Muscle of leg (tissue), 16 donors: ENCODE measurements at places on chromosomes 6 and 20. TPM values are rescaled to one million over a fixed set of nuclear protein-coding genes. Genes with fewer than 3 reads are reported as not detected.

- no peaks in the 10 kb centered on the region for H3K4me1 ChIP-seq
- no peak for DNase-seq
- no peak overlapping the region for H3K27ac ChIP-seq
- H3K36me3 ChIP-seq, result no peaks in the 10 kb centered on the region
Observed at GRCh38 chr6:101799531-101799930, 406.0 kb downstream of the GRIK2 start.

TP53TG5 gene
- not detected for total RNA-seq

- no peak overlapping the region for H3K27ac ChIP-seq
- no peak overlapping the region for H3K4me3 ChIP-seq
- H3K36me3 ChIP-seq, result no peaks in the 10 kb centered on the region
- DNase-seq, result peak; percentile 74
Observed at GRCh38 chr20:39885975-39886649, 802.9 kb downstream of the MAFB start.

- H3K27me3 ChIP-seq, result peaks cover 21% of the 10 kb centered on the region
- H3K27ac ChIP-seq, result no peak overlapping the region
- no peaks in the 10 kb centered on the region for H3K36me3 ChIP-seq
- DNase-seq, result peak; percentile 29
- no peak overlapping the region for H3K4me3 ChIP-seq
Observed at GRCh38 chr6:41318261-41318653, 17.2 kb upstream of the NCR2 start.

- DNase-seq, result no peak
- no peaks in the 10 kb centered on the region for H3K4me1 ChIP-seq
- H3K4me3 ChIP-seq, result no peak overlapping the region
- peaks cover 2% of the 10 kb centered on the region for H3K27me3 ChIP-seq
- no peaks in the 10 kb centered on the region for H3K36me3 ChIP-seq
Observed at GRCh38 chr6:168116438-168116974, 37.5 kb upstream of the FRMD1 start.

TFAP2D gene
- not detected for total RNA-seq

TUBE1 gene
- total RNA-seq, result 22.0 TPM

DNA sequence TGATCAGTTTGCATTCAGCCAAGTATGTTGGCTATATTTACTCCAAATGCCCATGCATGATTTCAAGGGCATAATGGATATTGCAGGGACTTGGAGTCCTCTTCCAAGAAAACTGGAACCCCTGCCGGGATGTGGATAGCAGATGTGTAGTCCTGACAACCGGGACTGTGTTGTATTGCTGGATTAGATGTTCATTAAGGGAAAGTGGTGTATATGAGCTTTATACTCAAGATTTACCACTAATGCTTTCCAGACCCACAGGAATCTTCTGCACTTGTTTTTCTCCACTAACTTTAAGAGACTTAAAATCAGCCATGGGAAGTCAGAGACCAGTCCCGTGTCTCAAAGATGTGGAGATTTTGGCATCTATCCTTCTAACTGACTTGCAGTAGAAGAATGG lies 770.9 kb downstream of the HDGFL1 start:
- no peak overlapping the region for H3K27ac ChIP-seq
- no peaks in the 10 kb centered on the region for H3K4me1 ChIP-seq
- H3K36me3 ChIP-seq, result no peaks in the 10 kb centered on the region
- peak; percentile 90 for DNase-seq
- H3K4me3 ChIP-seq, result no peak overlapping the region
